ENCODE measurements at places on chromosomes 4 and X. TPM values are rescaled to one million over a fixed set of nuclear protein-coding genes. Genes with fewer than 3 reads are reported as not detected.

The TCP11X2 gene
- total RNA-seq = 0.24 TPM

The SPARCL1 gene
- total RNA-seq = 0.11 TPM

The GAGE12F gene
- total RNA-seq = not detected

The ITM2A gene
- total RNA-seq = 14.7 TPM

The CENPVL3 gene
- 6.3 TPM for total RNA-seq
